G401 (cell line): ENCODE measurements at places on chromosomes 5 and 9. TPM values are rescaled to one million over a fixed set of nuclear protein-coding genes. Genes with fewer than 3 reads are reported as not detected.

- DNase-seq: no peak
Observed at GRCh38 chr9:98924946-98925820, 18.5 kb upstream of the COL15A1 start.

- DNase-seq: no peak
Observed at GRCh38 chr5:130109152-130109551, 204.9 kb downstream of the CHSY3 start.

GRCh38 chr5:15366676-15367391, 133.1 kb upstream of the FBXL7 start:
- no peak for DNase-seq

- no peak for DNase-seq
Observed at GRCh38 chr5:139226131-139226530, 28.0 kb upstream of the SIL1 start.

DNA sequence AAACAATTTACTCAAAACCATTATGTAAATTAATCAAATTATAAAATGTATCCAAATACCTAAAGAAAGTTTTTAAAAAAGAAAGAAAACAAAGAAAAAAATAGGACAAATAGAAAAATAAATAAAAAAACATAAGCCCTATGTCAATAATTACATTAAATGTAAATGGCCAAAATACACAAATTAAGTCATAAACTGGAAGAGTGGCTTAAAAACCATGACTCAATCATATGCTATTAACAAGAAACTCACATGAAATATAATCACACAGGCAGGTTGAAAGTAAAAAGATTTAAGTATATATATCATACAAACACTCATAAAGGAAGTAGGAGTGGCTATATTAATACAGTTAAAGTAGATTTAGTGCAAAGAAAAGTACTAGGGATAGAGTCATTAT, 95.3 kb downstream of the PRELID2 start:
- DNase-seq: no peak

The FAM13B gene
- 10.9 and 11.4 TPM in 2 replicates for total RNA-seq

The NIPSNAP3A gene
- total RNA-seq: 29.0 and 40.2 TPM in 2 replicates

The PLGRKT gene
- total RNA-seq: 62.0 and 102 TPM in 2 replicates

The PTPN3 gene
- 0.20 and 0.37 TPM in 2 replicates for total RNA-seq
